Stimulated activated CD8-positive, alpha-beta memory T cell treated with anti-CD3 and anti-CD28 coated beads, Interleukin-2, amount 100 ng/mL, for 1 hour (primary cell): ENCODE measurements at places on chromosomes 4 and X.

- no peak for DNase-seq
Measured at GRCh38 chr4:95546221-95546620, 2.6 kb downstream of the UNC5C start.

DNA sequence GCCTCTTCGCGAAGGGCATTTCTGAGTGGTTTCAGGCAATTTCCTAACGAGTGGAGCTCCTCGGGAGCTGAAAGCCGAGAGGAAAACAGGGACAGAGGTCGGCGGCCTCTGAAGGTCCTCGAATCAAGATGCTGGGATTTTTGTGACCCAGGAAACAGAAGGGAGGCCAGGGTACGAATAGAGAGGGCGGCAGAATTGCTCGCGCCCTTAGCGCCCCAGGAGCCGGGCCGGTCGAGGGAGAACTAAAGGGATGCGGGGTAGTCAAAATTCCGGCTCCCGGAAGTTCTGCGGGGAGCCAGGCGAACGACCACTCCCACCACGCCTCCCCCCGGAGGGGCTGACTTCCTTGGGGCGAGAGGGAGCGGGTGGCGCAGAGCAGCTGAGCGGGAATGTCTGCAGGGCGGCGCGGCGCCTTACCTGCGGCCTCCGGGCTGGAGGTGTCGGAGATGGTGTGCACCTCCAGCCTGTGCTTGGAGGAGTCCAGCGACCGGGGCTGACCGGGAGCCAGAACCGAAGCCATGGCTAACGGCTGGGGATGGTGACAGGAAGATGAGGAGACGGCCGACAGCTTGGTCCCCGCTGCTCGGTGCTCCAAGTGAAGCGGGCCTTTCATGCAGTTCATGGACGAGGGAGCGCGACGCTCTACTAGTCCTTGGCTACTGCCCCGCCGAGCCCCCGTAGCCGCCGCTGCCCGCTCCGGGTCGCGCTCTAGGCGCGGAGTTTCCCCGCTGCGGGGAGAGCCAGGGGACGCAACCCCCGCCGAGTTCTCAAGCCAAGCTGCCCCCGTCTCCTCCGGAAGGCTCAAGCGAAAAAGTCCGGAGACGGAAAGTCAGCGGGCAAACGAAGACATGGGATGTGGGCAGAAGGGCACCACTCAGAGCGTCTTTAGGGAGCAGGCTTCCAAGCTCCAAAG, 782 bp downstream of the PITX2 start:
- no peak for DNase-seq

DNA sequence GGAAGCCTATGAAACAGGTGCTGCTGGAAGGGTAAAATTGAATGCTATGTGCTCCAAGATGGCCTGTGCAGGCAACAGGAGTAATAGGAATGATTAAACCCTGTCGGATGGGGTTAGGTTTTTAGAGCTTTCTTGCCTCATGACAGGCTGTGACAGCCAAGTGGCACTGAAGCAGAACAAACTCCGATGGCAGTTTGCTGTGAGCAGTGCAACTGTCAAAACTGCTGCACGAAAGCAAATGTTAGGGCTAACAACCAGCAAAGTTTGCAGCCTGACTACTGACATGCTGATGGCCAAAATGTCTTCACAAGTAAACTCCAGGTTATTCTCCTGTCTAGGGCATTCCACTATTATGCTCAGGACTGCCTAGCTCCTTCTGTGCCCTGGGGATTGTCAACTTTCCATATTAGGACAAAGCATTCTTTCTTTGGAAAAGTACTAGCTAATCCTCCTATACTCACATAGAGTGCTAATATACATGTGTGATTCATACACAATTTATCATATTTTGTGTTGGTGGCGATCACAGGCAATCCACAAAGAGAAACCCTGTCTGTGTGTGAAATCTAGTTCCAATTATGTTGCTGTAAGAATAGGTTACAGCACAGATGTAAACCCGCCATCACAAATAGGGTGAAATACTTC, 486.6 kb upstream of the TENM3 start:
- no peak for DNase-seq

GRCh38 chrX:108699368-108699767, 37.0 kb downstream of the IRS4 start:
- DNase-seq, result no peak

GRCh38 chrX:153588021-153588781, 10.7 kb downstream of the CCNQ start:
- DNase-seq, result no peak

DNA sequence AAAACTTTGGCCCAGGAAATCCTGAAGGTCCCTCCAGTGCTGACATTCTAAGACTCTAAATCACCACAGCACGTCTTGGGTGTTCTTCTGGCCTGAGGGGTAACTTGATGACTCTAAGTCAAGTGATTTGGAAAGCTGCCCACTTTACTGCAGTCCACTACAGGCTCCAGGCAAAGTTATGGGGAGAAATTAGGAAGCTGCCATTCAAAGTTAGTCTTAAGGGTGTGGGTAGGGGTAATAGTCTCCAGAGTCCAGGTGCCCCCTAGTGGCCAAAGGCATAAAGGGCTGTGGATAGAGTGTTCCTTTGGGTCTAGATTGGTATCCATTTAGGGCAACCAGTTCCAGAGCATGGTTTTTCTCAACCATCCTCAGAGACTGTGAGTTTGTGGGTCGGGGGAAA, 38.7 kb upstream of the SLC16A2 start:
- DNase-seq, result peak; percentile 19

DNA sequence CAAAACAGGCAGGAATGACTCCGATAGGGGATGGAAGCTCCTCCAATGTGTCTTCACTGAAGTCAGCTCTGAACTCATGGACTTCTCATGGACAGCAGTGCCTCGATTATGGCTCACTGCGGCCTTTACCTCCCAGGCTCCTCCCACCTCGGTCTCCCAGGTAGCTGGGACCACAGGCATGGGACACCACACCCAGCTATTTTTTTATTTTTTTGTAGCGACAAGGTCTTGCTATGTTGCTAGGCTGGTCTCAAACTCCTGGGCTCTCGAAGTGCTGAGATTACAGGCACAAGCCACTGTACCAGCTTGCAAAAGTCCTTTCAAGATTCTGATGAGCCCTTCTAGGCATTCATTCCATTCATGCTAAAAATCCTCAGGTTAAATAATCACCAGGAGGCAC, 181.5 kb downstream of the NSUN7 start:
- no peak for DNase-seq

GRCh38 chr4:36082817-36083216, 161.5 kb downstream of the ARAP2 start:
- DNase-seq, result no peak

GRCh38 chr4:153963216-153963615, 174.3 kb upstream of the SFRP2 start:
- no peak for DNase-seq

GRCh38 chr4:25654971-25655963, at the start of gene SLC34A2:
Gene SLC34A2 (plus strand): TSS chr4:25655851. CDS start chr4:25662501, 6,650 bp downstream.
- no peak for DNase-seq

DNA sequence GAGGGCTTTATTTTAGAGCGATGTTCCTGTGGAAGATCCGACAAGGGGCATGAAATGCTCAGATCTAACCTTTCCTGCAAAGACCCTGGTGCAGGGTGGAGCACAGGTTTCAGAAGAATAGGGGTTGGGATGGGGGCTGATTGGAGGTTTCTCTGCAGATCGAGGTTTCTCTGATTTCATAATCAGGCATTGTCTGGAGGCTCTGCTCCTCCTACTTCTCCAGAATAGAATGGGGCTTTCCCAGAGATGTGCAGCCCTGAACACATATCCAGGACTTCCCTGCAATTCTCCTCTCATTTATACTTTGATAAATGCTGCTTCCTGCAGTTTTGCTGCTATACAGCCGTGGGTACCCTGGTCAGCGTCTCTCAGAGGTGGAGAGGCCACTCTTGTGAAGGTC, 397.6 kb upstream of the BOD1L1 start:
- DNase-seq, result no peak

- no peak for DNase-seq
Measured at GRCh38 chr4:80489798-80490197, 154.3 kb downstream of the CFAP299 start.

GRCh38 chr4:15118292-15118691, 116.0 kb downstream of the CPEB2 start:
- DNase-seq, result no peak

DNA sequence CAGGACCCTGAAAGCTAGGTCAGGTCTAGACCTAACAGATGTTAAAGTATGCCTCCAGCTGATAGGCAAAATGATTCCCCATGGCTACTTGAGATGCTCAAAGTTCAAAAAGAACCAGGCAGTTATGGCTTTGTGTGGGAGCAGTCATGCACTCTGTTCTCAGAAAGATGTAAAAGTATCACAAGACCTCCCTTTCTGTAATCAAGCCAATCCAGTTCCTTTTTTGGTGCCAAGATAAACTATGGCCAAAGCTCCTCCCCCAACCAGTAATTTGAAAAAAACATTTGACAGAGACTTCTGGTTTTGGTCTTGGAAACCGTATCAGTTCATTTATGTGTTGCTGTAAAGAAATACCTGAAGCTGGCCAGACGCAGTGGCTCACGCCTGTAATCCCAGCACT, 340.9 kb downstream of the CHIC1 start:
- DNase-seq, result no peak

GRCh38 chrX:54180403-54180802, 2.7 kb downstream of the FAM120C start:
- no peak for DNase-seq

DNA sequence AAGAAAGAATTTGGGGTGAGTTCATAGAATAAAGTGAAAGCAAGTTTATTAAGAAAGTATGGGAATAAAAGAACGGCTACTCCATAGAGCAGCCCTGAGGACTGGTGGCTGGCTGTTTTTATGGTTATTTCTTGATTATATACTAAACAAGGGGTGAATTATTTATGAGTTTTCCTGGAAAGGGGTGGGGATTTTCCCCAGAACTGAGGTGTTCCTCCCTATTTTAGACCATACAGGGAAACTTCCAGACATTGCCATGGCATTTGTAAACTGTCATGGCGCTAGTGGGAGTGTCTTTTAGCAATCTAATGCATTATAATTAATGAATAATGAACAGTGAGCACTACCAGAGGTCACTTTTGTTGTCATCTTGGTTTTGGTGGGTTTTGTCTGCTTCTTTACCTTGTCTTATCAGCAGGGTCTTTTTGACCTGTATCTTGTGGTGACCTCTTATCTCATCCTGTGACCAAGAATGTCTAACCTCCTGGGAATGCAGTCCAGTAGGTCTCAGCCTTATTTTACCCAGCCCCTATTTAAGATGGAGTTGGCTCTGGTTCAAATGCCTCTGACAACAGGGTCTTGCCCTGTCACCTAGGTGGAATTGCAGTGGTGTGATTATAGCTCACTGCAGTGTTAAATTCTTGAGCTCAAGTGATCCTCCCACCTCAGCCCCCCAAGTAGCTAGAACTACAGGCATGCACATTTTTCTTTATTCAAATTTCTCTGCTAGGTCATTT, 27.1 kb downstream of the RAPGEF2 start:
- DNase-seq, result no peak

DNA sequence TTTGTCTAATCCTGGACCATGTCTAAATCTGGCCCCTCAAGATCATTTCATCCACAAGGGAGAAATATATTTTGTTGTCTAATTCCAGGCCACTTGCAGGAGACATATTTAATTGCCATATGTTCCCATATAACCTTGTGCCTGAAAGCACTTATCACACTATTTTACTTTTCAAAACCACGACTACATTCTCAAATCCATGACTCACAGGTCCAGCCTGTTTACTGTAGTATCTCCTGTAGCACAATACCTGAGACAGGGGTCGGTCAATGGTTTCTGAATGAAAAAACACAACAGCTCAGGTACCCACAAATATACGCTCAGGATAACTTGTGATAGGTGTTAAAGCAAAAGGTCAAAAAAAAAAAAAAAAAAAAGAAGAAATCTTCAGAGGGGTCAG, 60.9 kb downstream of the SEC24D start:
- no peak for DNase-seq

GRCh38 chr4:174120446-174121295, 162.8 kb downstream of the FBXO8 start:
- no peak for DNase-seq

GRCh38 chr4:8472689-8473197, 32.2 kb downstream of the TRMT44 start:
- DNase-seq, result no peak

DNA sequence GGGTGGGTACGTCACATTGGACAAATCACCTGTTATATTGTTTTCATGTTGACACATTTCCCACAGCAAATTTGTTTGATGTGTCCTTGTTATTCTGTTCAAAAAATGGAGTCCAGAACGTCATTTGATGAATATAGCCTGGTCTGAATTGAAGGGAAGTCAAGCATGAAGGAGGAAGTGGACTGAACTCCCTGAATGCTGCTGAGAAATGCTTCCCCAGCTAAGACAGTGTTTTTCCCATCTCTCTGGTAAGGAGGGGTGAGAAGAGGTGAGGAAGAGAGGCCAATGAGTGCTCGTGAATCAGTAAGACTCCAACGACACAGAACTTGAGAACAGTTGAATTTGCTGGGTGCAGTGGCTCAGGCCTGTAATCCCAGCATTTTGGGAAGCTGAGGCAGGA, 127.4 kb downstream of the RBM47 start:
- no peak for DNase-seq

DNA sequence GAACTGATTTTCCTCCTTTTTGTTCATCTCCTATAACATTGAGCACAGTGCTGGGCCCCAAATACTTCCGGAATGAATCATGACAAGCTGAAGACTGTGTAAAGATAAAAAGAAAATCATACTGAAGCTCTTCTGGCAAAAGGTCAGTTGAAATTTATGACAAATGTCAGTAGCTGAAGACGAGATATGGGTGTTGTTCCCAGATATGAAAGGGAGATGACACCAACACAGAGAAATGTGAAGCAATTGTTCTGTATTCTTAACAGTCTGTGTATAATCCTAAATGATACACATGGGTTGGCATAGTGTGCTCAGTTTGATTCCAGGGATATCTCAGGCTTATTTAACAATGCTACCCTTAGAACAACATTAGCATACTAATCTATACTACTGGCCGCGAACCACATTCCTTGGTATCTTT, 170.5 kb upstream of the PITX2 start:
- DNase-seq, result no peak

DNA sequence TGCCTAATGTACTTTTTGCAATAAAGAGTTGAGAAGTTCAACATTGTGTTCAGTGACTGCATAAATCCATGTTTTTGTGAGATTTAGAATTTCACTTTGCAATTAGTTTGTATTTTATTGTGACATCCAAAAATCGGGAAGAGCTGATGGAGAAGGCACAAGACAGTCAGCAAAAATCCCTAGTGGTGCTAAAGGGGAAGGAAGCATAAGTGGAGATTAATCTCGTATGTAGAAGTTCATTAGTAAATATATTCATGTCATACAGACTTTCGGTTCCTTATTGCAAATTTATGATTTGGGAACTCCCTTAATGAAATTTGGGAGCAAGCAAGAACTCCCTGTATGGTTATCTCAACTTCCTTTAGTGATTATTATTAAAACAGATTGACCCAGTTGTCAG, 57.8 kb upstream of the SLC39A8 start:
- DNase-seq, result no peak

DNA sequence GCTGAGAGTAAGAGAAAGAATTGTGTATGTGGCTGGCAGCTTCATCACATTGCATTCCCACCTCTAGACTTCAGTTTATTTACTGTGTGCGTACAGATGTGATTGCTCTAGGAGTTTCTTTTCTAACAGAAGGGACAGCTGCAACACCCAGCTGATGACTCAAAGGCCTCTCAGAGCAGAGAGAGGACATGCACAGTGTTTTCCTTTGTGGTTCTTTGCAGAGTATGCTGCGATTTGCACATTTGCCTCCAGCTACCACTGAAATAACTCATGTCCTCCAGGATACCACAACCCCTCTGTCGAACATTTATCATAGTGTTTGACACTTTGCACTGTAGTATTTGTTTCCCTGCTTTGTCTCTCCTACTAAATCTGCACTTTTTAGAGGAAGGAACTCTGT, 294.1 kb downstream of the STIM2 start:
- DNase-seq, result no peak
